ENCODE measurements at places on chromosomes 3 and 15.

DNA sequence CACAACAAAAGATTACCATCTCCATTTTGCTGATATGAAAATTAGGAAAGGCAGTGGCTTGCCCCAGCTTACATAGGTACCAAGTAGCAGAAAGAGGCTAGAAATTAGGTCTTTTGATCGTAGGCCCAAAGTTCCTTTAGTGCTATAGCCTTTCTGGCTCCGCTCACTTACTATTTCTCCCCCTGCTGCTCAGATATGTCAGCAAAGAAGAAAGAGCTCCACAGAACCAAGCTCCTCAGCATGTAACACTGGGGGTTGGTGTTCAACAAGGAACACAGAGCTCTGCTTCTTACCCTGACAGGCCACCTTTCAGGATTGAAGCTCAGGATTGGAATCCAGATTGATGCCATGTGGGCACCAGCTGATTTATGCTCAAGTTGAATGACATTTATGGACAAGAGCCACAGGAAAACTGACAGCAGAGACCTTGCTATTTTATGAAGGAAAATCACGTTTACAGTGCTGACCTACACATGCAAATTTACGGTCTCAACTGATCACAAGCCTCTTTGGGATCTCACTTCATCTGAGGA lies 6.1 kb upstream of the IL12A start:
- no peak for DNase-seq

GRCh38 chr3:41129731-41130130 lies 69.6 kb upstream of the CTNNB1 start:
- no peak for DNase-seq

DNA sequence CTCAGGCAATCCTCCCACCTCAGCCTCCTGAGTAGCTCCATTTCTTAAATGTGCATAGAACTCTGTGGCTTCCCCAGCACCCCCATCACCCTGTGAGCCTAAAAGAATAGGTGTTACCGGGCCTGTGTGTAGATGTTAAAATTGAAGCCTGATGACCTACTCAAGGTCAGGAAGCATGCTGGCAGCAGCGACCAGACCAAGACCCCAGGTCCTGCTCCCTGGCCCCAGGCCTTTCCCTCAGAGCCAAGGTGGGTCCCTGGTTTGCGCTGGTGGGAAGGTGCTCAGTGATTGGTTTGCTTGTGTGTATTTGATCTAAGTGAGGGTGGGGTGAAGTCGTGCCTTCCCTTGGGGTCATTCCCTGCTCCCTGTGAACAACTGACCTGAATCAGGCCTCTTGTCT lies 18.4 kb upstream of the CRABP1 start:
- no peak for DNase-seq

DNA sequence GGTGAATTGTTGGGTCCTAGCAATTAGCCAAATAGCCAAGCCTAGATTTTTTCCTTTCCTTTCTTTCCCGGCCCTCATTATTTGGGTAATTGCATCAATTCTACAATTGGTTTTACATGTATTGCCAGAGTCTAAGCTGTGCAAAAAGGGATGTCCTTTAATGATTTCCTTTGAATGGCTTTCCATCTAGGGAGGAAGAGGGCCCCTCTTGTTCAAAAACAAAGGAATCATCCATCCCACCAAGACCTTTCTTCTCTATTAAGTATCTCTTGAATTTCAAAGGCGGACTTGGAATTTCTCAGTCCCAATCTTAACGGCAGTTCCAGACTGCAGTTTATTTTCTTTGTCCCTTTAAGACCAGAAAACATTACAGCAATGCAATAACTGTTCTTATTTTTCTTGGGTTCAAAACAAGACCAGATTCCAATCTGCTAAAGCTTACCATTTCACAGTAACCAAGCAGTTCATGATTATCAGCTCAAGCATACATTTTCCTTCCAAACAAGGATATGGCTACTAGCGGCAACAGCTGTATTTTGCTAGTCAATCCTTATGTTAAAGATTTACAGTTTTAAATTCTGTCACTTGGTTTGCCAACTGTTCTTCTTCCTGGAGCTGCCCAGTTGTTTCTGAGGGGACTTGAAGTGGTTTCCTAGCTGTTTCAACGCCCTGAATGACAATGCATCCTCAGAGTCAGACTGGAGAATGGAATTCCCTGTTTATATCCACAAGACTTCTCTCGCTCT lies 91.4 kb upstream of the LRIG1 start:
- no peak for DNase-seq

DNA sequence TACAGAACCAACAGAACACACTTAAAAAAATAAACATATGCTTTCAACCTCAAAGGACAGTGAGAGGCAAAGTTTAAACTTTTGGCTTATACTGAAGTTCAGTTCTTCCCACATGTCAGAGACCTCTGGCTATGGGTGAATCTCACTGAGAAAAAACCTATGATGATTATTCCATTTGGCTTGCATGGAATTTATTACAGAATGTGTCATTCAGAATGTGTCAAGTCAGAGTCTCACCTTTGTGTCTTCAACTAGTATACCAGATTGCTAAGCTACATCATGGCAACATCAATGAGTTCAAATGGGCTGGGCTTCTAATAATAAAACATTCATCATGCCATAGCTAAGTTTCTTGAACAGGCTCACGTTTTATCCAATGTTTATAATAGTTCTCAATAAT lies 987.0 kb downstream of the NTRK3 start:
- DNase-seq: no peak

- no peak for DNase-seq
Measured at GRCh38 chr3:194275291-194275690, 75.8 kb downstream of the CPN2 start.

GRCh38 chr3:128491941-128492670 lies 895 bp downstream of the GATA2 start:
- peak; percentile 48 for DNase-seq

- no peak for DNase-seq
Measured at GRCh38 chr15:56217341-56217740, 26.3 kb downstream of the RFX7 start.

DNA sequence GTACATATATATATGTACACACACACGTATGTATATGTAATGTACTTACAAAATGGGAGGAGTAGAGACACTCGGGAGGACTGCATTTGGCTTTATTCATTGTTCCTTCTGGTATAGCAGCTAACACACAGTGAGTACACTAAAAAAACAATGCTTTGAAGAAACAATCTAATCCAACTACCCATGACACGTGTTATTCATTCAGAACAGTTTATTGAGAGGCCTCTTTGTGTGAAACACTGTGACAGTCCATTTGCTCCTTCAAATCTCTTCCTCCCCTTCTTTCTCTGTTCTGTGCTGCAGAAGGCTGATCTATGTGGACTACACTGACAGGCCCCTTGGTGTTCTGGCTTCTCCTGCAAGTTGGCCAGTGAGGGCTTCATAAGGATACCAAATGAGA lies 1075.9 kb upstream of the CFAP20DC start:
- no peak for DNase-seq

DNA sequence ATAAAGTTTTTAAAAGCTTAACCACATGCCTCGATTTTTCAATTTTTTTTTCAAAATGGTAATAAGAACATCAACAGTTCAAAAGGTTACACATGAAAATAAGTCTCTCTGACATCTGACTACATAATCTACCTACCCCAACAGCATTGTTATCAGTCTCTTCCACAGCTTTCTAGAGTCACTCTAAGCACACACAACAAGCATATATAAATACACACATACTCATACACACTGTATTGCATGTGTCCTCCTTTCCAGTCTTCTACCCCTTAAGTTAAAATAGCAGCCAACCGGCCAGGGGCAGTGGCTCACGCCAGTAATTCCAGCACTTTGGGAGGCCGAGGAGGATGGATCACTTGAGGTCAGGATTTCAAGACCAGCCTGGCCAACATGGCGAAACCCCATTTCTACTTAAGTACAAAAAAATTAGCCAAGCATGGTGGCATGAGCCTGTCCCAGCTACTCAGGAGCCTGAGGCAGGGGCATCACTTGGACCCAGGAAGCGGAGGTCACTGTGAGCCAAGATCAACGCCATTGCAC lies 12.2 kb downstream of the TBL1XR1 start:
- no peak for DNase-seq

DNA sequence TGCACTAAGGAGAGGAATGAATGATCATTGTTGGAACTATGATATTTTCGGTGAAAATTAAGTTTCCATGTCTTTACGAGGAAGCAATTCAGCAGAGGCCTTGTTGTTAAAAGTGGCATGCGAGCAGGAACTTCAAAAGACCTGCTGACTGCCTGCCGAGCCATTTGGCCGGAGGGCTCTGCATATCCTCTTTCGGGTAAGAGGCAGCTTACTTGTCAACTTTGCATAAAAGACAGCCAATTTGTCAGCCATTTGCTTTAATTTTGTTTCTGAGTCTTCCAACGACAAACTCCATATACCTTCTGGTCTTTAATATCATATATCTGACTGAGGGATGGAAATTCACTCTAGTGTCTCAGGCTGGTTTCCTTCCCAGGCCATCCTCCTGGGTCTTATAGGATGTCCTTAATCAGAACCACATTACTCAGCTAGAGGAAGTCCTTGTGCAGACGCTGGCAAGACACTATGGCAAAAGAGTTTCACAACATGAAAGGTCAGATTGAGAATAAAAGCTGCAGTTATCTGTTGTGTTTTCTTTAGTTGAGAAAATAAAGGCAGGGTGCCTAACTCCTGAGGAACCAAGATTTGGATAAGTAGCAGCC lies 128.7 kb upstream of the WNT5A start:
- no peak for DNase-seq

GRCh38 chr3:66492672-66493071 lies 8.2 kb downstream of the LRIG1 start:
- no peak for DNase-seq

- DNase-seq: no peak
Measured at GRCh38 chr15:80142646-80143045, 10.2 kb upstream of the FAH start.

DNA sequence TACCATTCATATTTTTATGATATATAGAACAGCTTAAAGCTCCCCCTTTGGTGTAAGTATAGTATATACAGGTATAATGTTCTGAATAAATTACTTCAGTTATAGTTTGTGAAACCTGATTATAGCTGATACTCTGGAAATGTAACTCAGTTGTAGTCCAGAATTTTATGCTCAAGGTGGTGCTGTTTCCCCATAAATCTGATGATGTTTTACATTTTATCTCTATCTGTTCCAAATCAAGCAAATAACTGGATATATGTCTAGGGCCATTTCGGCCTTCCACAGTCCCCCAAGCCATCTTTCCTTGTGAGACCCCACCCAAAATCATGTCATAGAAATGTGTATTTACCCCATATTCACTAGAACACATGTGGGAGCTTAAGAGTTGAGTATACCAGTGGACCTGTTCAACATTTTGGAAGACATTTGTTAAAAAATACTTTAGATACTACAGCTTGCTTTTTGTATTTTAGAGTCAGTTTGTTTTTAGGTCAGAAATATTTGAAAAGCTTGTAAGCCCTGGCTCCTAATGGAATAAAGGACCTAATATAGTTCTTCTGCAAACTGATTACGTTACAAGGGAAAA lies 107.1 kb downstream of the ATG7 start:
- peak; percentile 76 for DNase-seq

DNA sequence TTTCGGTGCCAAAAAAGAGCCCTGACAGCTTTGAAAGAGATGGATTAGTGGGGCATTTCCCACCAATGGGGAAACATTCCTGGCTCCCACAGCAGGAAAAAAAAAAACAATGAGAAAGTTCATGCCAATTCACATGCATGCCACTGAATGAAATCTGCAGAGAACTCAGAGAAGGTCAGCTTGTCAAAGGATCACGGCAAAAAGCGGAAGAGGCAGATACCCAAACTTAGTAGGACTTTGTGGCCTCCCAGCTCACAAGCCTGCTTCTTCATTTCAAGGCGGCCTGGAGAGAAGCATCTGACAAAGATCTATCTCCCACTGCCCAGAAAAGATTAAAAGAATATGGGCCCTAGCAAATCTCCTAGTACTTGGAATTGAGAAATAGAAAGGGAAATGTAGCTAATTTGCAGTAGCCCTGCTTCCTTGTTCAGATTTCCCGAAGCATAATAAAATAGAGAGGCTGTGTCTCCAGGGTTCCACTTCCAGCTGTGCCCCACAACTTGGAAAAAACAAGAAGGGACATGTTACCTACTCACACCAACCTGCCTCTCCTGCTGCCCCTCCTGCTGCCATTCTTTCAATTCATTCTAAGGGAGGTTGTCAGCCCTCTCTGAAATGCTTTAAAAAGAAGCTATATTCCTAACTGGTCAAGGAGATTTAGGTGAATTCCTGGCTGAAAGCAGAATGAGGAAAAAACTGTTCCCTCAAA lies 170.4 kb downstream of the FHIT start:
- DNase-seq: no peak

- DNase-seq: no peak
Measured at GRCh38 chr3:108838436-108838835, 15.8 kb downstream of the TRAT1 start.

DNA sequence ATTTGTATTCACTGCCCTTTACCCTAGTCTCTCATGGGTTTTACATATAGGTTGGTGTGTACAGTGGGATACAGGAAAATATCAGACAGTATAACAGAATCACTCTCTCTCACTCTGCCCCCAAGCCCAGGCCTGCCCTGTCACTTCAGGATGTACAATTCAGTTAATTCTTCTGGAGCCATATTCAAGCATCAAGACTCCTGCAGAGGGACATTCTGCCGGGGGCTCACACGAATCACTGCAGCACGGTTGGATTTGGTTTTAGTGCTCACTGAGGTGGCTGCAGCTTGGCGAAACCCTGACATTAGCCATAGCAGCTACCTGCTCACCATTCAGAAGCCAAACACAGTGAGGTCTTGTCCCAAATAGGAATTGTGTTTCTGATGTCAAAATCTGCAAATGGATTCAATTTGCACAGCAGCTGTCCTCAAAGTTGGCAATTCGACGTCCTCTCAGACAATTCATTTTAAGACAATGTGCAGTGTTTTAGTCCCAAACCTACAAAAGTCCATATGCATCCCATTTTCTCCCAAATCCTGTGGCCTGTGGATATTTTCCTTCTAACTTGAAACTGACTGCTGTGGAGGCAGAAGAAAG lies 82.9 kb downstream of the CHSY1 start:
- DNase-seq: no peak

DNA sequence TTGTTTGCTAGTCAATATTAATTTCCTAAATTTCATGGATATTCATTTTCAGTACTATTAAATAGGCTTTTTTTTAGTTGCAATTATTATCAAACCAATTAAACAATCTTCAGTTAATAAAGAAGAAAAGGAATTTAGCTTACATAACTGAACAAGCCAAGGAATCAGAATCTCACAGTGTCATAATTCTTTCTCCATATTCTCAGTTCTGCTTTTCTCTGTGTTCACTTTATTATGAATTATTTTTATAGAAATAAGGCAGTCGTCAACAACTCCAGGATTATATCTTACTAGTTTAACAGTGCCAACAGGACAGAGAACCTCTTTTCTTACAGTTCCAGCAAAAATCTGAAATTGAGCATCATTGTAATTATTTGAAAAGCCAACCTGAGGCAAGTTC lies 221.7 kb downstream of the CGGBP1 start:
- no peak for DNase-seq

DNA sequence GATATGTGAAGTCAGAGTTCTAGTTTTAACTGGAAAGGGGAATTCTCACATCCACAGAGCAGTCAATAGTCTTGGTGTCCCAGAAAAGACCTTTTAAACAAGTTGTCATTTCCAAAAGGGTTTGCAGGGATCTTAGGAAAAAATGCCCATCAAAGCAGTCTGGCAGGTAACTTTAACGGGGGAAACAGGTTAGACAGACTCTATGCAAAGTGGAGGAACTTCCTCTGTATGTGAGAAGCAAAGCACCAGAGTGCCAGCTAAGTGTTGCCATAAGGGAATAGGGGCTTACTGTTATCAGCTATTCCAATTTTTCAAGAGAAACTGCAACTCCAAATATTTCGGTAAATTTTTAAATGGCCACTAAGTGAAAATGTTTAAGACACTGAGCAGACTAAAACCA lies 307.9 kb upstream of the MDFIC2 start:
- DNase-seq: peak; percentile 9

All from right lung (tissue), 10 donors.